Stimulated activated CD8-positive, alpha-beta memory T cell treated with anti-CD3 and anti-CD28 coated beads, Interleukin-7, amount 100 ng/mL, for 4 hours (primary cell): ENCODE measurements at places on chromosomes 6 and 20.

GRCh38 chr6:81485395-81485794 is 267.1 kb downstream of the TENT5A start:
- no peak for DNase-seq

GRCh38 chr6:139839506-139840156 is 465.2 kb upstream of the CITED2 start:
- DNase-seq, result no peak

- no peak for DNase-seq
Measured at GRCh38 chr6:35703554-35703953, 14.8 kb upstream of the FKBP5 start.

DNA sequence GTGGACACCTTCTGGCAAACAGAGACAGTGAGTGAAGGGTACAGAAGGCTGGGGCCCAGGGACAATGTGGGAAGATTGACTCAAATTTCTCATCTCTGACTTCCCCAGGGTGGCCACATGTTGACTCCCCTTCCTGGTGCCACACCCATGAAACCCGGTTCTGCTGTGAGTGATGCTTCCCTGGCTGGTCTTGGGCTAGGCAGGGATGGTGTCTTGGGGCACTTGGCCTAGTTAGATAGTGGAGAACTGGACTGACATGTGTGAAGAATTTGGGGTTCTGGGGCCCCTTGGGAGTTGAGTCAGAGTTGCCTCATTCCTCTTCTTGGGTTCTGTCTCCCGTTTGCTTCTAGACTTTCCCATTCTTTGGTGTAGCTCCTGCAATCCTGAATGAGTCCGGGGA is 34.2 kb downstream of the GSS start:
- no peak for DNase-seq

GRCh38 chr6:104527761-104528415 is 331.8 kb downstream of the HACE1 start:
- DNase-seq, result no peak

- no peak for DNase-seq
Measured at GRCh38 chr6:163226181-163226835, 188.2 kb upstream of the QKI start.

GRCh38 chr6:136566007-136566487 is 15.8 kb upstream of the MAP7 start:
- DNase-seq, result no peak

GRCh38 chr6:63448229-63448628 is 124.1 kb upstream of the LOC128125822 start:
- DNase-seq, result no peak

DNA sequence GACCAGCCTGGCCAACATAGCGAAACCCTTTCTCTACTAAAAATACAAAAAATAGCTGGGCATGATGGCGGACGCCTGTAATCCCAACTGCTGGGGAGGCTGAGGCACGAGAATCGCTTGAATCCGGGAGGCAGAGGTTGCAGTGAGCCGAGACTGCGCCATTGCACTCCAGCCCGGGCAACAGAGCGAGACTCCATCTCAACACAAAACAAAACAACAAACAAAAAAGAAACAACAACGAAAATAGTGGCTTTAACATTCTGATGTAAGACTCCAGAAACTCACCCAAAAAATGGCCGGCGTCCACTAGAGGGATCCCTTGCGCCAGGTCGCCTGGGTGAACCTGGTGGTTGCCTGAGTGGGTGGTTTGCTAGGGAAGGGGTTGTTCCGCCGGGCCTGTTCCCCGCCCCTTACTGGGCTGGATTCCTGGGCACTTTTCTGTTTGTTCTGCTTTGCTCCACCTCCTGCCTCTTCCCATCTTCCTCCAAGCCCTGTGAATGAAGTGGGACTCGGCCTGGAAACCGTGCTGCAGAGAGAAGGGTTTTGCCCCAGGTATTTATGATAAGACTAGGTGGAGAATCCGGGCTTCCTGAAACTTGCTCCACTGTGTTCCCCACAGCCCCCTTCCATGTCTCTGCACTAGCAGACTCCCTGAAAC is 1.5 kb downstream of the PABPC1L start:
- DNase-seq, result no peak

- DNase-seq, result no peak
Measured at GRCh38 chr6:139468178-139468819, 93.9 kb upstream of the CITED2 start.

- DNase-seq, result no peak
Measured at GRCh38 chr6:38714239-38715015, 684 bp upstream of the DNAH8 start.

- no peak for DNase-seq
Measured at GRCh38 chr20:10793766-10794165, 120.0 kb upstream of the JAG1 start.

DNA sequence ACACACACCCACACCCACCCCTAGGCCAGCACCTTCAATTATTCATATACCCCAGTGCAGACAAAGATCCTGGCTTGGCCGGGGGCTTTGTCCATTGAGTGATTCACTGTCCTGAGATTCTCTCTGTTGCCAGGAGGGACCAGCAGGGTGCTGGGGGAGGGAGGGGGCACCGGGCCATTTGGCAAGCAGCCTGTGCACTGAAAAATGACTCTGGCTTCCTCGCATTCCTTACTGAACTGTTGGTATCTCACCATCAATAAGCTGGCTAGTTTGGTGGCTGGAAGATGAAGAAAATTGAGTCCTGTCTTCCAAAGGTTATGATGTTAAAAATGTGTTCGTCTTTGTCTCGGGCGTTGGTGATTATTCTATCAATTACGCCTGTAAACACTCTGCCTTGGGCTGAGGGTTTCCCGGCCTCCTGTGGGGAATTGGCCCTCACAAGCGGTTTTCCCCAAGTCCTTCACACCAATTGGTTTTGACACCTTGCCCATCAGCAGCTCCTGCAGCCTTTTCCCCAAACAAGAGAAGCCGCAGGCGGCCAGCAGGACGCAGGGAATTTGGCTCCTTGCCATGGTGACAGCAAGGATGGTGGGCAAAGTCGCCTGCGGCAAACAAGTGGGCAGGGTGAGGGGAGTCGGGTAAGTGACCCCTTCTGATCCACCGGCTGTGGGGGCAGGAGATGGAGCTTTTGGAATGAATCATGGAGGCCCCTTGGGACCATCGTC is 4.9 kb downstream of the VSTM2L start:
- DNase-seq, result no peak

DNA sequence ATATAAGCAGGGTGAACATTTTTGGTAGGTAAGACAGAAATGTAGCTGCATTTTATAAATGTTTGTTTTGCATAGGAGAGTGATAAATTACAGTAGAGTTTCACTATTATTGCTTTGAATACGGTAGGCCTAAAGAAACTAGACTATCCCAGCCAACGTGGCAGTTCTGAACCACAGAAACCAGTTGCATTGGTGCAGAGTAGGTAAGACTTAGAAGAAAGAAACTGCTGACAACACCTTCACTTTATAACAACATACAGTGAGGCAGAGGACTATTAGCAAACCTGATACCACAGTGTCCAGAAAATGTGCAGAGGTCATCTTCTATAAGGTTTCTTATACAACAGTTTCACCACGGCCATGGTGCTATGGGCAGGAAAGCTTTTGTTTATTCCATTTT is 566.1 kb downstream of the KIF16B start:
- DNase-seq, result no peak

- DNase-seq, result no peak
Measured at GRCh38 chr6:55836945-55837344, 38.4 kb downstream of the BMP5 start.

GRCh38 chr6:74785236-74785635 is 420.6 kb downstream of the COL12A1 start:
- DNase-seq, result no peak

DNA sequence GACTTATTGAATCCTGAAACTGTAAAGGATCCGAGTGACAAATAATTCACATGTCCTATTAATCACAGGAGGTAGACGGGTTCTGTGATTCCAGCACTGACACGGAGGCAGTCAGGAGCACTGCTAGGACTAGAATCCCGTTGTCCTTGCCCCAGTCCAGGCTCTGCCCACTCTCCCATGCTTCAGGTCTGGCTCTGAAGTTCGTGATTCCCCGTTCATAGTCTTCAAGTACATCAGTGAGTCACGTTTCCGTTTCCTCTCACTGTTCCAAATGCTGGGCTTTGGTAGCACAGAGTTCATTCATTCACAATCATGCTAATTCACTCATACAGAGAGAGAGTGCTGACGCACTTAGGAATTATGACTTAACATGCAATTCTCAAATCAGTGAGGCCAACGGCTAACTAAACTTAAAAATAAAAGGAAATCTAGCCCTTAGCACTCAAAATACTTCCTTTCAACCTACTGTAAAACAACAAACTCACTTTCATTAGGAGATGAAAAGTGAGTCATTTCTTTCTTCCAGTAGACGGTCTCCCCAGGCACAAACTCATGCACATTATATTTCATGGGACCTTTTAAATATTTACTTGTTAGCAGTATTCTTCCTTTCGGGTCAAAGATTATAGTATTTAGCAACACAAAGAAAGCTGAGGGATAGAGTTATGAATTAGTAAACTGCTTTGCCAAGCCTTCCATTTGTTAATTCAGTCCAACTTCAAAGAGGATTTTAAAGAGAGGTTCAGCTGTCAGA is 94.0 kb upstream of the NHSL1 start:
- no peak for DNase-seq

DNA sequence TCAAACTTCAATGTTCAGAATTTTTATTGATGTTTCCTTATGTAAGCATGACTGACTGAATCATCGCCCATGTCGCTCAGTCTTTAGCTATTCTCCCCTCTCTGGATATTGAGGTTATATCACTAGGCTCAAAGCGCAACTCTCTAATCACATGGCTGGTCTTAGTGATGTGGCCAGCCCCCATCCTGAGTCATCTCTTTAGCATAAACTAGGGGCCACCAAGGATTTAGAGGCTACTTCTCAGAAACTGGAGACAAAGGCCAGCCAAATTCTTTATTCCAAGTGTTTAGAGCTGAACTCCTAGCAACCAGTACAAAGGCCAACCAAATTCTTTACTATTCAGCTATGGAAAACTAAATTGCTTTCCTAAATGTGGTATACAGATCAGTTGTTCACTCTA is 61.4 kb downstream of the FAM135A start:
- DNase-seq, result no peak

DNA sequence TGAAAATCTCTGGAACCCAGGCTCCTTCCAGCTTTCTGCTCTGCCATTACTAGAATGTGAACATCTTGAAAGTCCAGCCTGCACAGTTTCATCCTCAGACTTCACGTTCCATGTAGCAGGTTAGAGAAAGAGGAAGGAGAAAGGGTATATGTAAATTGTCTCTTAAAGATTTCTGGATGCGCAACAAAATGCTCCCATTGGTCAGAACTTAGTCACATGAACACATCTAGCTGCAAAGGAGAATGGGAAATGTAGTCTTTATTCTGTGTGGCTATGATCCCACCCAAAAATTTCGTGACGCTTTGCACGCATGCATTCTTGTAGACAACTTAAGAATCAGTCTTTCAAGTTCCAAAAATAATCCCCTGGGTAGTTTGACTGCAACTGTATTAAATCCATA is 46.4 kb upstream of the CHD6 start:
- no peak for DNase-seq

GRCh38 chr6:3805448-3806123 is 43.6 kb upstream of the FAM50B start:
- DNase-seq, result no peak

GRCh38 chr20:34525342-34525708 is 9.1 kb downstream of the DYNLRB1 start:
- no peak for DNase-seq

DNA sequence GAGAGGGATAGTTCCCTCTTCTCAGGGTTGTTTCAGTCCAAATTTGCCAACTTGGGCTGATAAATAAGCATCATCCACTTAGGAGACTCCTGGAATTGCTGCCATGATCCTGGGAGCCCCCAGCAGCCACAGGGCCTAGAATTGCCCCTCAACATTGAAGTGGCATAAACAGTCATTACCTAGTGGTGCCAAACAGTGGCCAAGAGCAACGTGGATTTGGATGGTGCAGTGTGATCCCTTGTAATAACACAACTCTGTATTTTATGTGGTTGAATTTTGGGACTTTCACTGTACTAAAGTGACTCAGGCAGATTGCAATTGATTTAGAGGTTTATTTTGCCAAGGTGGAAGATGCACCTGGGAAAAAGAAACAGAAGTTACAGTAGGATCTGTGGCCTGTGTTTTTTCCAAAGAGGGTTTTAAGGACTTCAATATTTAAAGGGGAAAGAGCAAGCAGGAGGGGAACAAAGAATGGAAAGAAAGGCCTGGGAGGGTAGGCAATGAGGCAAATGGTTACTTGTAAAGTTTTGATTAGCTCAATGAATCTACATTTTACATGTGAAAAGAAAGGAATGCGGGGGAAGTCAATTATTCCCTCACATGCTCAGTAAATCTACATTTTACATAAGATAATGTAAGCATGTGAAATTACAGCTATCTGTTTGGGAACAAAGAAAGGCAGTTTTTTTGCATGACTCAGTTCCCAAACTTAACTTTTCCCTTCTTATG is 168.0 kb upstream of the NOX3 start:
- no peak for DNase-seq

DNA sequence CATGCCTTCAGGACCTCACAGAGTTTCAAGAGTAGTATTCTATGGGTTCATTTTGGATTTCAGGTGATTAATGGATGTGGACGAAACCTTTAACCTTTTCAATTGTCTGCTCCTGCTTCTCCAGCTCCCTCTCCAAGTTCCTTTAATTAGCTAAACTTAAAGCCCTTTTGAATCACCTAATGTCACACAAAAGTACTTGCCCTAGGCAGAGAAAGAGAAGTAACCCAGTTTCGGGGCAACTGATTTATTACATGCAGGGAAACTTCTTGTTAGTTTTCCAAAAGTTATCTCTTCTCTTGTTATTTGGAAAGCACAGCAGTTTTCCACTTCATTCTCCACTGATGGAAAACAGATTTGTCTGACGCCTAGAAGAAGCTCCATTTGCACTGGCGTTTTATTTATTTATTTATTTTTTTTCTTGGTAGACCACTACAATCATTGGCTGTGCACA is 407.7 kb upstream of the JARID2 start:
- no peak for DNase-seq

DNA sequence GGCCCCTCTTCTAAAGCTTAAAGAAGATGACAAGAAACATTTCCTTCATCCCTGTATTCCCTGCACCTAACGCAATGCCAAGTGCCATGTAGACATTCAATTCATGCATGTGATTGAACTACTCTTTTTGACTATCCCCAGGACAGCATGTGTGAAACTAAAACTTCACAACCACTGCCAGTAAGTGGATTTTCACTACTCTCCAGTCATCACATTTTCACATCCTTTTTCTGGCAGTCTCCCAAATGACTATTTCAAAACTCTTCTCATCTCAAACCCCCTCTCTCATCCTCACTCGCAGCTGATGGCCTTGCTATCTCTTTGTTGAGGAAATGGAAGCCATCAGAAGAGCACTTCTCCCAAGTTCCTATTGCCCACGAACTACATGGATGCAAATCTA is 122.6 kb downstream of the OPRM1 start:
- DNase-seq, result no peak

GRCh38 chr20:62323980-62324906 is 21.4 kb downstream of the ADRM1 start:
- no peak for DNase-seq
